ENCODE measurements at places on chromosomes 4 and X.
A peak's percentile ranks its signal among the peaks of the same experiment; 100 is the strongest.

DNA sequence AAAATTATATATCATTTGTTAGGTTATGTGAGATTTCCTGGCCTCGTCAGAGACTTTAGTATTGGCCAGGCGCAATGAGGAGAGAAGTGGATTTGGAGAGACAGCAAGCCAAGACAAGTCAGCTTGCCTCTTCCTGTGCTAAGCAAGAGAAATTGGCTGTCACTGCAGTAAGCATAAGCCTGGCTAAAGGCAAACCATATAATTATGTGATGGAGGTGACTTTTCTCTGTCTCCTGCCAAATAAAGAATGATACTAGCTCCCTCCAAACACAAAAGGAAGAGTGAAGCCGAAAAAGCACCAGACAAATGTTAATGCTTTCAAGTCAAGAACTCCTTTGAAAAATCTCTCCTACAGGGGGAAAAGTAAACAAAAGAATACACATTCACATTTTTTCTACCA is 2246.0 kb downstream of the ARAP2 start:
- peak; percentile 3 for DNase-seq

DNA sequence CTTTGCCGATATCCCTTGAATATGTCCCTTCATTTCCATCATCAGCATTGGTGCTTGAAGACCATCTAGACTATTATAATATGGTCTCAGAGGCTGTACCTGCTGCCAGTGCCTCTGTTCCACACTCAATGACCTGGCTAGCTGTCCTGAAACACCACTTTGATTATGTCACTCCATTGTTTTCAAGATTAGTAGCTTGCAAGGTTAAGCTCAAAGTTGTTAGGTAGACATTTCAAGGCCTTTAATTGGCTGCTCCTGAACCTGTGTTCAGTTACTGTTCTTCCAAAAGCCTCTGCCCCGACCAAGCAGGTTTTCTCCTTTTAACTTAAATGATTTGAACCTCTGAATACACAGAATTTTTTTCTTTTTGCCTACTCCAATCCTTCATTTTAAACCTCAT is 52.9 kb downstream of the C4orf33 start:
- no peak for DNase-seq

- no peak for DNase-seq
Observed at GRCh38 chrX:126338916-126339315, 172.8 kb upstream of the DCAF12L2 start.

- DNase-seq = no peak
Observed at GRCh38 chrX:95885074-95885473, 799.6 kb upstream of the DIAPH2 start.

DNA sequence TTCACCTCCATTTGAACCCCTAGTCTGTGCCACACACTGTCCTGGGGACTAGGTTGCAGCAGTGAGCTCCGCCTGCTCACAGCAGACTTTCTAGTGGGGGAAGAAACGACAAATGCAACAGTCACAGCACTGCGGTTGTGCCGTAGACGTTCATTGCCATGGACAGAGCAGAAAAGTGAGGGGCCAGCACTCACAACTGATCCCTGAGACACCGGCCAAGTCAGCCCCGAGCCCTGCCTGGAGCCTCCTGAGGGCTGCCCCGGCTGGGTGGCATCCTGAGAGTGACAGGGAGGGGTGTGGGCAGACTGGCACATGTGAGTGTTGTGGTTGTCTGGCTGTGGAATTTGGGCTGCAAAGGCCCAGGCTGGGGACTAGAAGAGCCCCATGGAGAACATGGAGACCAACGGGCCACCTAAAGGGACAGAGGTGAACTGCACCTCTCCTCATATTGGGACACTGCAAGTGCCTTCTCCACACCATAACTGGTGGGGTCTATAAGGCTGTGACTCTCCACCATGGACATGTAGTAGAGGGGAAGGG is 4.6 kb downstream of the DUSP9 start:
- DNase-seq = peak; percentile 28

- no peak for DNase-seq
Observed at GRCh38 chr4:2497931-2498330, 29.0 kb downstream of the RNF4 start.

GRCh38 chr4:13836946-13837912 is 209.7 kb upstream of the BOD1L1 start:
- no peak for DNase-seq

- DNase-seq = no peak
Observed at GRCh38 chr4:85769009-85769408, 294.1 kb downstream of the ARHGAP24 start.

Measured in D341Med (cell line).